H4 (cell line): ENCODE measurements at places on chromosomes 5 and 9. TPM values are rescaled to one million over a fixed set of nuclear protein-coding genes. Genes with fewer than 3 reads are reported as not detected.
A peak's percentile ranks its signal among the peaks of the same experiment; 100 is the strongest.

DNA sequence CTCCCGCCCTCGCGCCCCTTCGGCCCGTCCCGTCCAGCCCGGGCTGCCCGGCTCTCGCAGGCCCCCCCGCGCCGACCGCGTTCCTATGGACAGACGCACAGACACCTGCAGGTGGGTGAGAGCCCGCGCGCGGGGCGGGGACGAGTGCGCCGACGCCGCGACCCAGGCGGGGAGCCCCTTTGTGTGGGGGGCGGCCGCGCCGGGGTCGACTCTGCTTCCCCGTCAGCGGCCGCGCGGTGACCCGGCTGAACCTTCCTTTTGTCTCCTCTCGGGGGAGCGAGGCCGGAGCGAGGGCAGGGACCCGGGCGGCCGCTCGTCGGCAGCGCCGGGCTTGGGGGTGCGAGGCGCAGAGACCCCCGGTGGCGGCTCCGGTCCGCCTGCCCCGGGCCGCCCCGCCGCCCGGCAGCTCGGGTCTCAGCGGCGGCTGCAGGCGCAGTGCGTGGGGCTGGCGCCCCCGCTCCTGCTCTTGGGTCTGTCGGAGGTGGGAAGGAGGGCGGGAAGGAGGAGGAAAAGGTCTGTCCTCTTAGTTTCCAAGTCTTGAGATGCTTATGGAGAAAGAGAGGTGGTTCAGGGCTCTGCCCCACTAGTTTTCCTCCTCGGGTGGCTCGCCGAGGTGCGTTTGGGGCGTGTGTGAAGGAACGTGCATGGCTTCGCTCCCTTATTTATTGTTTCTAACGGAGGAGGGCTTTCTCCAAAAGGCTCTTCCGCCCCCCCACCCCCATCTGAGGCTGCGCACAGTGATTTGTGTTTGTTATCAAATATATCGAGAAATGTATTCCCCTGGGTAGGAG, 576 bp downstream of the KIAA1958 start:
- peak; percentile 24 for DNase-seq

SLC36A2 gene
- 0.14 TPM in 1 of 2 replicates, not detected in the other for total RNA-seq

P4HA2 gene
- total RNA-seq = 83.5 and 85.5 TPM in 2 replicates

DNA sequence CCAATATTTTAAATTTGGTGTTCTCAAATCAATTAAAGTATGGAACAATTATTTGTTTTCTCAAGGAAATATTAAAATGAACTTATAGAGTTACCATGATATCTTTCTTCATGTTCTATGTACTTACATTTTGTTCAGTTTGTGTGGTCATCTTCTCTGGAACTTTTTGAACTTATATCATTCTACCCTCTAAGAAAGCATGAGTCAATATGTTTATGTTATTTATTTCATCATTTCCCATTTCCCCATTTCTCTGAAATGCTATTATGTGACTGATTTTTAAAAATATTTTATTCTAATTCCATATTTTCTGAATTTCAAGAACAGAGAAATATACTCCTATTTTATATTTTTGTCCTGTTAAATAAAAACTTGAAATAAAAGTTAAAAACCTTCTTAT, 123.5 kb upstream of the ACOT12 start:
- DNase-seq = no peak

GRCh38 chr5:136230176-136230575, 37.2 kb upstream of the SMIM32 start:
- no peak for DNase-seq

DNA sequence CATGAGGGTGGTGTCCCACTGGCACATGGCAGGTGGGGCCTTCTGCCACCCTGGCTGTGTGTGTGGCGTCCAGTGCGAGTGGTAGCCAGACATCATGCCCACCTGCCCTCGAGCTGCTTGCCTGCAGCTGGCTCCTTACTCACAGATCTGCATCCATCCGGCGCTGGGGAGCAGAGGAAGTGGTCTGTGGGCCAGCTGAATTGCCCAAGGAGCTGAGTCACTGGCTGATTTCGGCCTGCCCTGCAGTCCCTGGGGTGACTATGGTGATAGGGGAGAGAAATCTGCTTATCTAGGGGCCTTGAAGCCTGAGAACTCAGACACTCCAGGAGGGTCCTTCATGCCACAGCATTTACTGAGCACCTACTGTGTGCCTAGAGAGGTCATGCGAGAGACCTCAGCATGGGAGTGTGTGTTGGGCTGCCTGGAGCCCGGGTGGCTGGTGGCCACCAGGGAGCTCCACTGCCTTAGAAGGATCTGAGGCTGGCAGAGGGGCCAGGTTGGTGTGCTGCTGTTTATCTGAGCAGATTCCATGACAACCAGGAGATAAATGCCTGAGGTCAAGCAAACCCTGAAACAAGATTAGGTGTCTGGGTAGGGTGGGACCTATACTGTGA, 57.1 kb downstream of the SLC22A5 start:
- peak; percentile 98 for DNase-seq

DNA sequence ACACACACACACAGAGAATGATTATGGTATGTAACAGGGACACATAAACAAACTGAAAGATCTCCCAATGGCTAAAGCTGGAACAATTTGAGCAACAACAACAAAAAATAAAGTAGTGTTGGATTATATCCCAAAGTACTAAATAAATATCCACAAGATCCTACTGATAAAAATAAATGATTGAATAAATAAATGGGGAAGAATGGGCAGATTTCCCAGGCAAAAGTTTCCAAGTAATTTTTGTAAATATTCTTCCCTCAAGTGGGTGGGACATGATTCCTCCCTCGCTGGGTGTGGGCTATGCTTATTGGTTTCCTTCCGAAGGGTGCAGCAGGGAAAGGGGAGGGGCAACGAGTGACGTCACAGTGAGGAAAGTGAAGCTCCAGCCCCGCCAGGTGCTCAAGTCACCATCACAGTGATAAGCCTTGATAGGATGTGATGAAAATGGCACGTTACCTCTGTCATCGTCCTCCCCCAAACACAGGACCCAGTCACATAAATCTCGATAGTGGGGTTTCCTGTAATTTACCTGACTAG, 295.3 kb downstream of the DRD1 start:
- no peak for DNase-seq

DNA sequence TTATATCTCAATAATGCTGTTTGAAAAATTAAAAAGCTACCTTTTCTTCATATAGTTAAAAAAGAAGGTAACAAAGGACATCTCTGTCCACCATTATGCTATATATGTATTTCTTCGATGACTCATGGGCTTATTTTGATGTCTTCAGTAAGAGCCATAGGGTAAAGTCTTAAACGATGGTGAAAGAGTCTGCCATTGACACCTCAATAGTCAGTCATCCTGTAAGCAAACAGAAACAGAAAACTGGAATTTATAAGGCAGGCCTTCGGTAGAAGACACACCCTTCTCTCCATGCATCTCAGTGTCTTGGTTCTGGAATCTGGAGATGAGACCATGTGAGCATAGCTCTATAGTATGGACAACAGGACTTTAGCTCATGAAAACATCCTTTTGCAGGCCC, 87.0 kb upstream of the ZNF462 start:
- DNase-seq = no peak

- DNase-seq = no peak
These were observed 250.5 kb downstream of the BNC2 start for GRCh38 chr9:16619914-16620520.

OGN gene
- total RNA-seq = not detected in 2 replicates

- DNase-seq = peak; percentile 25
These were observed 320.2 kb upstream of the NREP start for GRCh38 chr5:112077180-112077579.

TAF1L gene
- total RNA-seq = not detected in 2 replicates

DNA sequence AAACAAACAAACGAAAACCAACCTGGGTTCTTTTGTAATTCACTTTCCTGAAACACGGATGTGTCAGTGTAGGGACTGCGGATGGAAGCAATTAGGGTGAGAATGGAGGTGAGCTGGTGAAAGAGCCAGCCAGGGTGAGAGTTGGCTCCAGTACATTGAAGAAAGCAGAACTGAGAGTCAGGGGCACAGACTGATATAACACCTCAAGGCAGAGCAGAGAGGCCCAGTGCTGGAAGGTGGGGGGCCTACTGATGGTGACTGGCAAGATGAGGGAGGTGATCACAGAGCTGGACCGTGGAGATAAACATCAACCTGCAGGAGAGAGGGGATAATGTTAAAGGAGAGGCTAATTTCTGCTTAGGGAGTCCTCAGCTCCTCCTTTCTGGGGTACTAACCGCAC, 221.1 kb downstream of the MAN2A1 start:
- no peak for DNase-seq

DNA sequence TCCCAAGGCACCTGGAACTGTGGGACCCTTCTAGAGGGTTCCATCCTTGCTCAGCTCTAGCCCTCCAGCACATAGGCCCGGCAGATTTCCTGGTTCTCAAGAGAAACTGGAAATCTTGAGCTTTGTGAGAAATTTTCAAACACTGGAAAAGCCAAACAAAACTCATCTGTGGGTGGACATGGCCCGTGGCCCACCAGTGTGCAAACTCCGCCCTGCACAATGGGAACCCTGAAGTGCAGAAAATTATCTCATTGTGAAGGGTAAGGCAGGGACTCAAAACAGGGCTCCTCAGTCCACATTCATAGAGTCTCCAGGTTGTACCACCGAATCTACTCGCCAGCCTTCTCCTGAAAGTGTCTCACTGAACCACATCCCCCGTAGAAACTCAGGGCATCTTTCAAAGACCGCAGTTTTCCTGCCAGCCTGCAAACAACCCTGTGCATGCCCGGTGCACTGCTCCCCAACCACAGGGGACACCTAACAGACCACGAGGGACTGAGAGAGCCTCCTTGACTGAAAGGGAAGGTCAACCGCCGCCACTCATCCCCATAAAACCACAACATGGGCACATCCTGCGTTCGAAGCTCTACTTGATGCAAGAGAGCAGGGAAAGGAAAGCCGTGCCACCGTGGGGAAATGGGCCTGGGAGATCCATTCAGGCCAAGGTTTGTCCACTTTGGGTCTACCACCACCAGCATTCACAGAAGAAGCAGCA, 18.1 kb downstream of the ADAMTS2 start:
- DNase-seq = no peak

NAA35 gene
- 18.5 and 20.8 TPM in 2 replicates for total RNA-seq

DNA sequence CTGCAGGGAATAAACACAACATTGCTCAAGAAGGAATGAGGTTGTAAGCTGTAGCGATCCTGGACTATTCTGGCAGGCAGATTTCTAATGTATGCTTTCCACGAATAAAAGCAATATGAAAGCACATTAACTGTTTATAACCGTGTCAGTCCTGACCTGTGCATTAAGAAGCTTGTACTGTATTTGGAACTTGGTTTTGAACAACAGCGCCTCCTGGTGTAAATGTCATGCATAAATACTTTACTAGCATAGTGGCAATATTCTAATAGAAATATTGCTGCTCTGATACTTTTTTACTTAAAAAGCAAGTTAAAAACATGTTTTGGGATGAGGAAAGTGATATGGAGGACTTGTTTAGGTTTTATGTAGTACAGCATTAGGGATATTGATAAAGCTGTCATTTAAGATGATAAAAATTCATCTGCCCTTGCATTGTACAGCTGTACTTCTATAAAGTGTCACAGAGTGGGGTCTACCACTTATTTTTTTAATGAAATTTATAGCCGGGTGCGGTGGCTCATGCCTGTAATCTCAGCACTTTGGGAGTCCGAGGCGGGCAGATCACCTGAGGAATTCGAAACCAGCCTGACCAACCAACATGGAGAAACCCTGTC, 70.7 kb upstream of the GNE start:
- DNase-seq = peak; percentile 75

GRCh38 chr5:35308421-35308820, 78.1 kb upstream of the PRLR start:
- peak; percentile 24 for DNase-seq

SLC30A5 gene
- total RNA-seq = 45.8 and 64.2 TPM in 2 replicates

GRCh38 chr5:111930449-111930848, 173.5 kb upstream of the NREP start:
- DNase-seq = no peak

CYLC2 gene
- not detected in 2 replicates for total RNA-seq

F2RL1 gene
- total RNA-seq = 48.8 and 59.5 TPM in 2 replicates

DNA sequence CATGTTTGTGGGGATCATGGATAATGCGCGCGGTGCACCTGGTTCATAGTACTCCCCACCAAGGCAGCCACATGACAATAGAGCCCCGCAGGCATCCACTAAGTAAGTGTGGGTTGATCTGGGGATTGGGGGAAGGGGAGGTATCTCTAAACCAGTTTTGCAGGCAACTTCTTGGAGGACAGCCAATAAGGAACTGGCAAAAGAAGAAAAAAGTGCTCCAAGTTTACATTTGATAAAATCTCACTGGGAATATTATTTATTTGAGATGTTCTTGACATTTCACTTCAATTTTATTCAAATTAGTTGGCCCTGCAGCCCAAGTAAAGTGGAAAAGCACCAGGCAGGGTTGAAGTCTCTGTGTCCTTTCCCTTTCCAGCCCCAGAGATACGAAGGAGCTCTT, 8.5 kb downstream of the FBP1 start:
- DNase-seq = no peak

GRCh38 chr5:140175367-140176030, 511 bp downstream of the CYSTM1 start:
- DNase-seq = peak; percentile 38

GRCh38 chr5:115419846-115420585, 123.6 kb upstream of the CCDC112 start:
- DNase-seq = peak; percentile 93

DNA sequence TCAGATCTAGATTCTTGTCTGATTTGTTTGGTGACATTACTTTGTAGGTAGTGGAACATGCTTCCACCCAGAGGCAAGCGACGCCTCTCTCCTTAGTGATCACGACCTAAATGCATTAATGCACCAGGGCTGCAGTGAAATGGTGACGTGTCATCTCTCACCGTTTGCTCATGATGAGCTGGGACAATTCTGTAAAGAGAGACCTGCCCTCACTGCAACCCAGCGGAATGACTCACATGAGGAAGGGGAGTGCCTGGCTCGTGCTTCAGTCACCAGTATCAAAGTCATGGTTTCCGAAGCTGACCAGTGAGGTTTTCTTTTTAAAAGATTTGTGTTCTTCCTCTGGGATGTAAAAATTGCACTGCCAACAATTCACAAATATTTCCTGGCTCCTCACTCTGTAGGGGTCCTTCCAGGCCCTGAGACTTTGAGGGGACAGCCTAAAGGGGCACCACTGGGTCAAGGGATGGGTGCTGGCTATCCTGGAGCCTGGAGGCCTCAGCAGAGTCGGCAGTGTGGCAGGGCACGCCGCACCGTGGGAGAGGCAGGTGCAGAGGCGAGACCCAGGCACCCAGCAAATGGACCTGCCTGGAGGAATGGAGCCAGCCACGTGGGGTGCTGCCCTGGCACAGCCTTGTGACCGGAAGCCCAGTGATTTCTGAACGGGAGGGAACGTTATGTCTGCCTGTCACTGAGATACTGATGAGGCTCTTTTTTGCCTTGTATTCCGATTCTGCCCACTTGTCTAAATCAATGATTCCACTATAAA, 17.3 kb downstream of the QSOX2 start:
- DNase-seq = peak; percentile 54

- no peak for DNase-seq
These were observed 12.0 kb downstream of the REXO4 start for GRCh38 chr9:133405508-133406438.

- no peak for DNase-seq
These were observed 69.4 kb downstream of the MSX2 start for GRCh38 chr5:174793684-174794328.

NUTM2F gene
- not detected in 2 replicates for total RNA-seq
